ENCODE measurements at places on chromosomes 5 and 9. TPM values are rescaled to one million over a fixed set of nuclear protein-coding genes. Genes with fewer than 3 reads are reported as not detected.
A peak's percentile ranks its signal among the peaks of the same experiment; 100 is the strongest.

DNA sequence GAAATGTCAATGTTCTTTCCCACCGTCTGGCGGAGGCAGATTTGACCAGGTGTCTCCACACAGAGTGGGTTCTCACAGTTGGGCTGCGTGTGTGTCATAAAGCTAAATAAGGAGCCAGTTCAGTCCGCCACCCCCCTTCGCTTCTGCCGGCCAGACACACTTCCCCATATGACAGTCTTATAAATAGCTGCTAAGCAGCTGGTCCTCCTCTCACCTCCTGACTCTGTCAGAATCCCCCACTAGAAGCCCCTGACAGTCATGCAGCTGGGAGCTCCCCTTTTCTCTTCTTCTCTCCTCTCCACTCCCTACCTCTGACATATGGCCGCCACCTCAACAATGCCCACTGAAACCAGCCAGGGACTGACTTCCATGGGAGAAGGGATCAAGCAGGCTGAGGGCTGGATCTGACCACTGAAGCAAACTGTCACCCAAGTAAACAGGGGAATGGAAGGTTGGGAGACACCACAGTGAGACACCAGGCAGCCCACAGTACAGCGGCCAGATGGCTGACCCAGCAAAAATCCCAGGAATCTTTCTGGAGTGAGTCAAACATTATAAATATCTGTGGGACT lies 141.9 kb upstream of the EFNA5 start:
- DNase-seq = no peak

The GABRA6 gene
- total RNA-seq = not detected

The ZNF483 gene
- total RNA-seq = 5.7 TPM

DNA sequence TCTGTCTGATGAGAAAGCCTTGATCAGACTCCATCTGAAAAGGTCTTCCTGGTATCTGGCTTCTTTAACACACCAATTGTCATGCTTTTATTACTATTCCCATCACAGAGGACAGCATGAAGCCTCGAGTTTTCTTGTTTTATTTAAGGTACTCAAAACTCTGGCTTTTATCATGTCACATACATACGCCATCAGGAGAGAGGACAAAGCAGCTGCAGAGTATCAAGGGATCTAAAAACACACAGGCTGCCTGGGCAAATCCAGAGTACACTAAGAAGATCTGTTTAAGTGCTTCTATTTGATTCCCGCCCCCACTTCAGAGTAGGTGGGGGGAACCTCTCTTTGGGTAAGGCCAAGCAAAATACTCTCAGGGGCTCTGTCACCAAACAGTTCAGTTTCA lies 277.2 kb downstream of the SPOCK1 start:
- DNase-seq = no peak

GRCh38 chr9:131330814-131331600 lies 41.5 kb downstream of the PLPP7 start:
- DNase-seq = no peak

DNA sequence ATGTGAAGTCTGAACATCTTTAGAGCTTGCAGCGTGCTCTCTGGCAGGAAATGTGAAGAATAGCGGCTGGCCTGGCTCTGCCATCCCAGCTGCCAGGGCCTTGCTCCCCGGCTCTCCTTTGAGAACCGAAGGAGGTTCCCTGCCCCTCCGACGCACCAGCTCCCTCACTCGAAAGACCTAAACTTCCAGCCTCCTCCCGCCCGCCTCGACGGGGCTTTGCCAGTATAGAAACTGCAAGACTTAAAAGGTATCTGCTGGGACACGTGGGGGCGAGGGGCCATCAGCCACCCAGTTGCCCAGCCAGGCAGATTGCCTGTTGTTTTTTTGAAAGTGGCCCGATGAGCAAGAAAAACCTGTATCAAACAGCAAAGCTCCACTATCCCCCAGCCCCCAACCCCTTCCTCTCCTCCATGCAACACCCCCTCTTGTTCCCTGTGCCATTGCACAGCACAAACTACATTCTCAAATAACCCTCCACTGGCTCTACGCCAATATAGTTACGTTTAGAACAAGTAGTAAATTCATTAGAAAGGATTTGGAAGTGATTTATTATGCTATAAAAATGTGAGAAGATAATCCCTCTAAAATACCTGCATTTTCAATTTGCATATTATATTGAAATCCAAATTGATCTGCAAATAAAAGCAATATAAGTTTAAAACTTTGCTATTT lies 331.9 kb downstream of the MED10 start:
- DNase-seq = no peak

- peak; percentile 99 for DNase-seq
Observed at GRCh38 chr9:112029921-112030444, 133.4 kb downstream of the UGCG start.

DNA sequence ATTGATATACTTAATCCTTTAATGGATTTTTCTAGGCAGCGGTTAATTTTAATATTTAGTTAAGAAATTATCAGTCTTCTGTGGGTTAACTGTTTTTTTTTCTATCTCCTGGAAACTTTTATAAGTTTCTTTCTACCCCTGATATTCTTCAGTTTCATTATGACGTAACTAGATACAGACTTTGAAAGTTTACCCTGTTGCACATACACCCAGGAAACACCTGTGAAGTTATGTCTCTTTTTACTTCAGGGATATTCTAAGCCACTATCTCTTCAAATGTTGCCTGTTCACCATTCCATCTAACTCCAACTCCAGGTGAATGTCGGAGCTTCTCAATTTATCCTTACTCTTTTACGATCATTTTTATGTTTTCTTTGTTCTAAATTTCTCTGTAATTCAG lies 329.0 kb downstream of the ICE1 start:
- DNase-seq = no peak

GRCh38 chr9:28912621-28913020 lies 1339.3 kb upstream of the C9orf72 start:
- no peak for DNase-seq

The GFI1B gene
- total RNA-seq = not detected

- DNase-seq = no peak
Observed at GRCh38 chr9:83965350-83966208, 14.4 kb downstream of the HNRNPK start.

The IL3 gene
- not detected for total RNA-seq

The MOB3B gene
- 1.4 TPM for total RNA-seq

- no peak for DNase-seq
Observed at GRCh38 chr5:38381361-38381760, 123.0 kb downstream of the EGFLAM start.

- DNase-seq = peak; percentile 11
Observed at GRCh38 chr5:60972231-60972630, 27.2 kb downstream of the NDUFAF2 start.

DNA sequence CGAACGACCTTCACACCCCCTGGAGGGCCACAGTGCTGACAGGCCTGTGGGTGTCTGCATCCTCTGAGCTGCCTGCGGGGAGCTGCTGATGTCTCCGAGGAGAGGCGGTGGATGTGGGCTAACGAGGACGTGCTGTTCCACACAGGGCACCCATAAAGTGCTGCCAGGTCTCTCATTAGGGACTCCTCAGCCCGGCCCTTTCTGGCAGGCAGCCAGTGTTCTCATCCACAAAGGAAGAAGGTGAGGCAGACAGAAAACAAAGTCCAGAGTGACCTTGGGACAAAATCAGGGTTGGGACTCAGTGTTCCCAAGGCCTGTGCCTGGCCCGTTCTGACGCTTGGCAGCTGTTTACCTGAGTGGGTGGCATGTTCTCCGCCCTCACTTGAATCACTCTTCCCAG lies 29.3 kb downstream of the CARTPT start:
- peak; percentile 72 for DNase-seq

- DNase-seq = no peak
Observed at GRCh38 chr9:128394379-128395168, 23.4 kb downstream of the URM1 start.

DNA sequence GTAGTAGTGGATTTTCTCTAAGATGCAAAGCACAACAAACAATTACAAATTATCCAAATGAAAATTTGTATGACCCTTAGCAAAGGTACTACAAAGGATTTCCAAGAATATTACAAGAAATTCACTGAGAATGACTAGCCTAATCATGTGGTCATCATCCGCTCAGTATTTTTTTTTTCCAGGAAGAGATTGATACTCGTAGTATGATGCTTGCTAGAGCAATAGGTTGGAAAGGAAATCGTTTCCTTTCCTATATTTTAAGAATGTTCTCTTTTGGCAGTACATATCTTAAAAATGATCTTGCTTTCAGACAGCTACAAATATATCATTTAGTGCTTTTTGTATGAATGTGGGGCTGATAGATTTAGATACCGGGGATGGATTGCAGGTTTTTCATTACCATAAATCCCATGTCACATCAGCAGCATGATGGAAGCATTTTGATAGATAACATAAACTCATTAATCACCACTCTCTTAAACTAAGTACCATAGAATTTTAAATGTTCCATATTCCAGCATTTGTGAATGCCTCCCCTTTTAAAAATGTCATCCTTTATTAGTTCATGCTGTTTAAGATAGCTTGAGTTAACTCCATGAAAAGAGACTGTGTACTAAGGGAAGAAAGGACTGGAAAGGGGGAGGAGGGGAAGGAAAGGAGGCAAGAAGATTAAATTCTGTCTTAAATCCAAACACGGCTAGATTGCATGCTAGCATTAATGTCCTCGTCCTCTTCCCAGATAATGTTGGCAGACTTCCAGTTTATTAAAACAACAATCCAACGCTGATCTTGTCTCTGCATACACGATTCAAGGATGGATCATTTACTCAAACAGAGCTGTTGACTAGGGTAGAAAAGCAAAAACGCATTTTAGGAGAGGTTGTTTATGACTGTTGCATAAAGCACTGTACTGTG lies 311.7 kb upstream of the ZNF608 start:
- DNase-seq = no peak

The DMRT3 gene
- total RNA-seq = not detected

DNA sequence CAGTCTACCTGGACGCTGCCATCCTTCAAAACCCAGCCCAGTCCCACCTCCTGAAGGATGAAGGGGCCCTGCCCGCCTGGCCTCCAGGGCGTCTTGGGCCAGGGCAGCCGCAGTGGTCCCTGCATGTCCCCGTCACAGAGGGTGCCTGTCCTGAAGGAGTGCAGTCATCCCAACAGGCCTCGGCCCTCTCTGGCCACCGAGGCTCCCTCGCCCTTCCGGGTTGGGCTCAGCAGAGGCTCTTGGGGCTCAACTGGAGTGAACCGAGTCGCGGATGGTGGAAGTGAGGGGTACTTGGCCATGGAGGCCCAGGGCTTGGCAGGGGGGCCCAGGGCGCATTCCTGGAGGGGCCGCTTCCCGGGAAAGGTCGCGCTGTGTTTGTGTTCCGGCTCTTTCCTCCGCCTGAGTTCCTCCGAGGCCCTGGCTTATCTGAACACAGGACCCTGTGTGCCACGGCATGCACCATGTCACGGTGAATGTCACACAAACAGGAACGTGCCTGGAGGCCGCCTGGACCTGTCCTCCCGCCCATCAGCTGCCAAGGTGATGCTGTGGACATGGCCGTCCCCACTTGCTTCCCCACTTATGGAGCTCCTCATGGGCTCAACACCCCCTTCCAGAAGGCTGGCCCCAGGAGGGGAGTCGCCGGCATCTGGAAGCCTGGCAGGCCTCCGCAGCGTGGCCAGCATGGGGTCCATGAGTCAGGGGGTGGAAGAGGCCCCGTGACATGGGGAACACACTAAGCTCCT lies 25.7 kb upstream of the OBP2B start:
- DNase-seq = no peak

The GPRIN1 gene
- 15.3 TPM for total RNA-seq

- no peak for DNase-seq
Observed at GRCh38 chr9:91191411-91192380, 170.0 kb downstream of the AUH start.

The SUSD3 gene
- 5.1 TPM for total RNA-seq

DNA sequence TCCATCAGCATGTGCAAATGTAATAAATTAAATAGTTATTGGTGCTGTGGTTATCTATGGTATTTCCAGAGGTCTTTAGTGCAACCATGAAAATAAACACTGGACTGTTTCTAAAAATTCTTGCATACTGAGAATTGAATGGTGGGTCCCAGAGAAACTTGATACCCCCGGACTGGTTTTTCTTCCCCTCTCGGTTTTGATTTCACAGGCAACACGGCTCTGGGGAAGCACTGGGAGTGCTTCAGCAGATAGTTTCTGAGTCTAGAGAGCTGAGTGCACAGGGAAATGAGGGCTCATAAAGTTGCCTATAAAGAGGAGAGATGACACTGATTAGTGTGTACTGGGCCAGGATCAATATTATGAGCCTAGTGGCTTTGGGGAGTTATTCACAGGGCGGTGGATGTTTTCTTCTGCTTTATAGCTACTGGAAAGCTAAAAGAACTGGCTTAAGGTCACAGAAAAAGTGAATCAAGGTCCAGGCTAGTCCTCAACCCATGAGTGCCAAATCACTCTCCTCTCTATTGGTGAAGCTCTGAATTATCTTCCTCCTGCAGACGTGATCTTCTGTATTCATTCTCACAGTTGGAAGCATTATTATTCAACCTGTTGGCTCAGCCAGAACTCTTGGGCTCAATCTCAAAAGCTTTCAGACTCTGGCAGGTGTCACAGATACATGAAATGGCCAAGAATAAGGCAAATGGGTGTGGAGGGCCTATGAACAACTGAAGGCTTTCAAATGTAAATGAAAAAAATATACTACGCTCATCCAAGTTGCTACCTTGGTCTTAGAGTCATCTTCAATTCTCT lies 170.2 kb upstream of the HMHB1 start:
- DNase-seq = no peak

DNA sequence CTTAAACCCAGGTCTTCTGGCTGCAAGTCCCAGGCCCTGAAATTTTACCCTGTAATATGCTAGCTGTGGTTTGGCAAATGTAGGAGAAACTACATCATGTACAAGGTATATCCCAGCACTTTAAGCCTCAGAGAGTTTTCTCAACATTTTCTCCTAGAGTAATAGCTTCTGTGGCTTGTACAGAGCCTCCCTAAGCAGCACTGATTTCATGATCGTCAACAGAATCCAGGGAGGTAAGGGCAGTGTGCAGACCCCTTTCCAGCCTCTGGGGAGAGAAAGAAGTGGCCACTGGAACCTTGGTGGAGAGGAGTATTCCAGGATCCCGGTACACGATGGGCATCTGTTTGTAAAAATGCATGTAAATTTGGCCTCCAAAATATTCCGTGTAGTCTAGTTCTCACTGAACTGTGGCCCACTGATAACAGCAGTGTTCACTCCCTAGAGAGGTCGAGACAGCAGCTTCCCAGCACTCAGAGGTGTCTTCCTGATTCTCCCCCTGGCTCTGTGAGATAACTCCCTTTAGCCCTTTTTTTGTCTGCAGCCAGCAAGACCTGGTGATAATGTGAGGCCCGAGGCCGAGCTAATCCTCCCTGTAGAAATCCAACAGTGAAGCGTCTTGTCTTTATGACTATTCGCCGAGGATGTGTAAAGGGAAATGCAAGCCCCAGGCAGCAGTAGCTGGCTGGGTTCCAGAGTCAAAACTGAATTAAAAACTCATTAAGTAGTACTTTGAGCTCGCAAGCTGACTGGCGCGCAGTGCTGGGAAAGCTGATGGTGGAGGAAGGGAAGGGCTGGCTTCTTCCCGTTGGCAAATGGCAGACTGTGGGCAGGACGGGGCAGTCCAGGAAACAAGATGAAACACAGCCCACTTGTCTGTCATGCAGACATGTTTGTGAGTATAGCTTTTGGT lies 59.0 kb downstream of the MAP1B start:
- DNase-seq = peak; percentile 90

Measured in renal cortical epithelial cell (primary cell).